ENCODE measurements at places on chromosomes 3 and 15.

DNA sequence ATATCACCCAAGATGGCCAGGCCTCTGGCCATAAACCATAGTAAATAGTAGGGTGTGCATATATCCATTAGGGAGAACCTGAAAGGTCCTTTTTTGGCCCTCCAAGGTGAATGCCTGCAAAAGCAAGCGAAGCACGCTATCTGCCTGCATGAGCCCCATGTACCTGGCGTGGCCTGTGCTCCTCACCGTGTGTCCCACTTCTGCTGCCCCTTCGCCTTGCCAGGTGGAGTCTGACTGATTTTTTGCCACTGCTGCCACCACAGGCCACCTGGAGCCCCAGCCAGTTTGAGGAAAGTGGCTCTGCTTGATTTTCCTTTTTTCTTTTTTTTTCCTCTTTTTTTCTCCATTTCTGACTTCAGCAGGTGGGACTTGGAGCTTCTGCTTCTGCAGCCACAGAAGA is 139.7 kb downstream of the SNRPN start:
- no peak for DNase-seq

- DNase-seq: no peak
Measured at GRCh38 chr15:64163659-64164362, 989 bp upstream of the PPIB start.

DNA sequence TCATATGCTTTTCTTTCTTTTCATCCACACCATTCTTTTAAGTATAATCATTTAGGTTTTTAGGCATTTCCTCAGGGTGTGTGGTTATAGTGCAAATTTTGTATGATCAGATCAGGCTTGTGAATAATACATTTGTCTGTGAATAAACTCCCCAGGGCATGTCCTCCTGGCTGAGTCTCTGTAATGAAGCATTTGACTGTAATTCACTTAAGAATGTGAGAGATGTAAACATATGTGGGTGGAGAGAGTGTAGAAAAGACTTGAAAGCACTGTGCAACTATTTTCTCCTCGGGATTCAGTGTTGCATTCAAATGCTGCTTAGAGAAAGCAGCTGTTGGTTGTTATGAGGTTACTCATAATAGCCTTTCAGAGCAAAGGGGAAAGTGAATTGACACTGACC is 996.5 kb downstream of the TUSC7 start:
- DNase-seq: no peak

- no peak for DNase-seq
Measured at GRCh38 chr3:51717446-51717845, 10.6 kb downstream of the GRM2 start.

GRCh38 chr15:60343221-60343970 is 54.4 kb downstream of the ANXA2 start:
- no peak for DNase-seq

DNA sequence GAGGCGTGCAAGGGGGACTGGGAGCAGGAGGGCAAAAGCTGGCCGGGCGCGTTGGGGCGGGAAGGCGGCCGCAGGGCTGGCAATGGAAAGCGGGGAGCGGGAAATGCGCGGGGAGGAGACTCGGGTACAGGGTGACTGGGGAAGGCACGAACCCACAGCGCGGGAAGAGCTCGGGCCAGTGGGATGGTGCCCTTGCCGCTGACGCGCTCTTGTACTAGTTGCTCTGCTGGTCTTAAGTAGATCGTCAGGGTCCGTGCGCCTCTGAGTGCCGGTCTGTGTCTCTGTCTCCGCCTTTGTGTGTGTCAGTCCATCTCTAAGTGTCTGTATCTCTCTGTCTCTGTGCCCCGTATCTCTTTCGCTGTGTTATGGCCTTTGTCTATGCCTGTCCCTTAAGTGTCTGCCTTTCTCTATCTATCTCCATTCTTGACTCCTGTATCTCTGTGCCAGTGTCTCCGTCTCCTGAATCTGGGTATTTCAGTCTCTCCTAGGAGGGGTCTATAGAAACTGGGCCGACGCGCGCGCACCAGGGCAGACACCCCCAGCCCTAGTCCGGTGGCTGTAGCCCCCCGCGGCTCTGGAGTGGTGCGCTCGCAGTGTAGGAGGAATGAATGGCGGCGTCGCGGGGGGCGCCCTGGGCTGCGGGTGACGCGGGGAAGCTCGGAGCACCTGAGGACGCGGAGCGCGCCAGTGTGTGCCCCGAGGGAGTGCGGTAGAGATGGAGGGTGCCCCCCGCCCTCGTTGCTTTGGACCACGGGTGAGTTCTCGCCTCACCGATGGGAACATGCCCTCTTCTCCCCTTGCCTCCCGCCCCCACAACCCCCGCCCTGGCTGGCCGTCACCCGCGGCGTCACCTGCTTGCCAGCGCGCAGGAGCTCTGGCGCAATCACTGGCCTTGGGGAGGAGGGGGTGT is 756 bp upstream of the CAMK2N2 start:
- DNase-seq: no peak

- no peak for DNase-seq
Measured at GRCh38 chr3:79314544-79314943, 453.3 kb downstream of the ROBO1 start.

- no peak for DNase-seq
Measured at GRCh38 chr3:194906970-194907629, 221.4 kb downstream of the FAM43A start.

DNA sequence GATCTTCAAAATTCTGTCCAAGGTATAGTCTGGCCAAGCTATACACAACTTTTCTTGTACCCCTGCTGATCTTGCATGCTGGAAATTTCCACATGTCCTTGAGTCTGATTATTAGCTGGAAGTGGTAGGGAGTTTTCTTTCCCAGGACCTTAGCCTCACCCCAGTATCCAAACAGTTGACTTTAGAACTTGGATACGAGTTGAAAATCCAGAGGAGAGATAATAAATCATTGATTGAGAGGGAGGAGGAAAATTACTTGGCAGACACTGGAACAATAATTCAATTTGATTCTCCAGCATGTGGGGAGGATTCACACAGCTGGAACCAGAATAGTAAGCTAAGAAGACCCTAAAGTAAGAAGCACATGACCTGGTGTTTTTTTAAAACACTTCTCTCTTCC is 116.4 kb downstream of the IL5RA start:
- no peak for DNase-seq

DNA sequence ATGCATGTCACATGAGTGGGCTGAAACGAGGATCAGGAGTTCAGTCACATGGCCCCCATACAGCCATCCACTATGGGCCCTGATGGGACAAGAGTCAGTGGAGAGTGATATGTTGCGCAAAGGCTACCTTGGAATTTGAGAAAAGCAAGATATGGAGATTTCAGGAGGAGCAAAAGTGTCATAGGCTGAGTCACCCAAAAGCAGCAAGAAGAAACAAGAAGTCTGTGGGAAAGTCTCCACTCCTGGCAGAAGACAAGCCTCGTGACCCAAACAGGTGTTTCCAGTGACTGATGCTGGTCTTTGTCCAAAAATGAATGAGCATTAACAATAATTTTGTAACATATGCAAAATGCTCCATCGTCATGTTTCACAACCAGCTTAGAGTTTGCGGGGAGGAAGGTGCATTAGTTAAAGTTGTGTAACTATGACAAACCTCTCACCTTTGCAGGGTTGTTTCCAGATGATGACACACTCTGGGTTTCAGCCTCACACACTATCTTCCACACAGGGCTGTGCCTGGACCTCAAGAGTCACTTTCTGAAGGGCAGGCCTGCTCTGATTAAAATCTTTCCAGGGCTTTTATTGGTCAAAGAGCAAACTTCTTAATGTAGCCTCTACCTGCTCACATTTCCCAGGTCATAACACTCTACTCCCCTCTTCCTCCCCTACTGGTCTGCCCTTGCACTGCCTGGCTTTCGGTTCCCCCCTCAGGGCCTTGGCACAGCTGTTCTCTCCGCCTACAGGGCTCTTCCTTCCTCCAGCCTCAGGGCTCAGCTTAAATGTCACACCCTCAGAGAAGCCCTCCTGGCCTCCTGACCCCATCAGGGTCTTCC is 3.9 kb upstream of the DNASE1L3 start:
- no peak for DNase-seq

DNA sequence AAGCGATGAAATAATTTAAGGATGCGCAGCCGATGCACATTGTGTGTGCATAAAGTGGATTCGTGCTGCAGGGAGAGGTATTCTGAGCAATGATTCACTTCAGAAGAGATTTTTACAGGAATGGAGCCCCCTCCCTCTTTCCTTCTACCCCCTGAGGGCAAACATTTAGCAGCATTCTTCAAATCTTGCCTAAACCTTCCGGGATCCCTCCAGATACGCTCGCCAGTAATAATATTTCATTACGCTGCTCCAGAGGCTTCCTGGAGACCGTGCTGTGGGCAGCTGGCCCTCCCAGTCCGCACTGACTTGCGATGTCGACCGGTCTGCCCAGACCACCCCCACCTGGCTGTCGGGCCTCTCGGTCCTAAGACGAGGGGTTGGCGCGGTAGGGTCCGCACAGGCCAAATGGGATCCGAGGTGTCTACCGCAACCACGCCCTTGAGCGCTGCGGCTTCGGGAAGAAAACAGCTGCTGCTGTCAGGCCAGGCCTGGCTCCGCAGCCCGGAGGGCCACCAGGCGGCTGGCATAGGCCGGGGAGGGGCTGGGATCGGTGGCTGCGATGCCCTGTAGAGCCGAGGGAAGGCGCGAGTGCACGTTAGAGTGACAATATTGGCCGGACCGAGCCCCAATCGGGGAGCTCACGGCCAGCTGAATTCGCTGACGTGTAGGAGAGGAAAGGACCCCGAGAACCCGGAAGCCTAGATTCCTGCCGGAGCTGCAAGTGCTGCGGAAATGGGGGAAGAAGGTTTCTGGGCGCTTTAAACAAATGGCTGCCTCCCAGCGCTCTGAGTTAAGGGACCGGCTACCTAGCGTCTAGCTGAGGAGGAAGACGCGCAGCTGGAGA is 14.3 kb downstream of the ZIC4 start:
- DNase-seq: no peak

DNA sequence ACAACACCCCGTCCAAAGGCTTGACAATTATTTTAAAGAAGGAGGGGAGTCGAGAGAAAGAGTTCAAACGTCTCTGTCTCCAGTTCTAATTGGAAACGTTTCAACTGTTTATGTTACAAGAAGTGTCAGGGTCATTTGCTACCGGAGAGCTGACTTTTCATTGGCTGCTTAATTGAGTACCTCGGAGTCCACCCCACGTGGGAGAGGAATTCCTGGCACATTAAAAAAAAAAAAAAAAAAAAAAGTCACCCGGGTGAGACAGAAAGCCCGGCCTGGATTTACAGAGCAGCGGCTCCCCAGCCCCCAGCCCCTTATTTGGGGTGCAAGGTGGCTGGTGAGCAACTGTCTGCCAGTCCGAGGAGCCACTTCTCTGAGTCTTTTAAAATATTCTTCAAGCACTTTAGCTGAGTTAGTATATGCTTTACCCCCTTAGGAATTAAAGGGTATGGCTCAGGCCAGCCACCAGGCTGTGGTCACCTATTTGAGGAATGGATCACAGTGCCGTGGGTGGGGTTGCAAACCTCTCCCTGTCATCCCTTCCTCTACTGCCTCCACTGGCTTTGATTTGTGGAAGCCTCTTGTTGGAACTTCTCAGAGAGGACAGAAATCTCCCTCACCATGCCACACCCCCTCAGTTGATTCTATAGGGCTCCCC is 3.9 kb upstream of the TLE3 start:
- no peak for DNase-seq

GRCh38 chr3:124283652-124284023 is 291.7 kb upstream of the ROPN1 start:
- DNase-seq: no peak

DNA sequence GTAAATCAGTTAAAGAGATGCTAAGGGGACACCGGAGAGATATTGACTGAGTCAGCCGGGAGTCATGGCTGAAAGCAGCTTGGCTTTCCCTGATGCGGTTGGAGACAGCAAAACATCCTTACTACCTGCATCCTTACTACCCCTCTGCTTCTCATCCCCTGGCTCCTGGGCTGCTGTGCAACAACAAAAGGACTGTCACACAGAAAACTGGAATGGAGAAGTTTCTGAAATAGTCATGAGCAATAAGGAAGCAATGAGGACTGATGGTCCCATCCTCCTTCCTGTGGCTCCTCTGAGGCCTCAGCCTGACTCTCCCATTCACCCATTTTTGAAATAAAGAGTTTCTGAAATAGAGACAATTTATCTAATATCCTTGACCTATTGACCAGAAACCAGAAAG is 1.1 kb downstream of the HCLS1 start:
- no peak for DNase-seq

GRCh38 chr15:43702701-43703424 is 9.2 kb downstream of the CKMT1A start:
- DNase-seq: no peak

All from T-cell (primary cell).